ENCODE measurements at places on chromosomes 7 and 10.

DNA sequence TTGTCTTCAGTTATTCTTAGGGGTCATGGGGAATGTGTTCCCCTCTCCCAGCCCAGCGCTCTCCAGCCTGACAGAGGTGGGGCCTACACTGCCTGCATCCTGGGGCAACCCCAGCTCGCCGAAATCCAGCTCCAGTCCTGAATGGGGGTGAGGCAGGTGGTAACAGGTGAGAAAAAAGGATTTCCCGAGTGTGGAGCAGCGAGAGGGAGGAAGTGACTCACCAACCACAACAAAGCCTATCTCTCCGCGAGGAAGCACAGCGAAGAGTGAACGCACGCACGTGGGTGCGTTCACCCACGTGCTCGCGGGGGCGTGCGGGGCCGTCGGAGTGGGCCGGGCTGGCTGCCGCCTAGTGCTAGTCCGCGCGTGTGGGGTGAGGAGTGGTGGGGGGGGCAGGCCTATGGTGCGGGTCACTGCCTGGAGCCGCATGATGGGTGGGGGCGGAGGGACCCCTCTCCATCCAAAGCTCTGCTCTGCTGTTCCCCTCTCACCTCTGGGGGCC lies 855 bp upstream of the PALD1 start:
- no peak for DNase-seq

DNA sequence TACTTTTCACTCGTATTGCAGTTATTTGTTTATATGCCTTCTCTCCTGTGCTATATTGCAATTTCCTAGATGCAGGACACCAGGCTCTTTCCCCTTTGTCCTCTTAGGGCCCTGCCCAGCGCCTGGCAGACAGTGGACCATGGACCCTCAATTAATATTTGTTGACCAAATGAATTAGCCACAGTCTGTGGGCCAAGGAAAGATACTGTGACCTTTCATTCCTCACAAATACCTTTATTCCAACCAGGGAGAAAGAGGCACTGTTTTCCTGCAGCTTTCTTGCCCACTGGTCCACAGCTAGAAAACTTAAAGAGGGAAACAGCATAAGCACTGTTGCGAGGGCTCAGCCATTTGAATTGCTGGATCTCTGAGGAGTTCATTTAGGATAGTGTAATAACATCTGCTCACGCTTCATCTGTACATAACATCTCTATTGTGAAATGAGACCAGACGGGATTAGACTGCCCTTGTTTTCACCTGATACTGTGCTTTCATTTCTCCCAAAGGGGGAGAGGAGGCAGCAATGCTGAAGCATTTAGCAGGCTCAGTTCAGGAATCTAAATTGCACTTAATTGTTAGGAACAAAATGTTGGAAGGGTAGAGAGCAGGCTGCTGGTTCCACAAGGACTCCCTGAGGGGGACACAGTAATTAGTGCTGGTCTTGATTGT lies 46.7 kb downstream of the TNS3 start:
- DNase-seq: peak; percentile 56

GRCh38 chr7:55515569-55516279 lies 56.6 kb downstream of the VOPP1 start:
- DNase-seq: no peak

DNA sequence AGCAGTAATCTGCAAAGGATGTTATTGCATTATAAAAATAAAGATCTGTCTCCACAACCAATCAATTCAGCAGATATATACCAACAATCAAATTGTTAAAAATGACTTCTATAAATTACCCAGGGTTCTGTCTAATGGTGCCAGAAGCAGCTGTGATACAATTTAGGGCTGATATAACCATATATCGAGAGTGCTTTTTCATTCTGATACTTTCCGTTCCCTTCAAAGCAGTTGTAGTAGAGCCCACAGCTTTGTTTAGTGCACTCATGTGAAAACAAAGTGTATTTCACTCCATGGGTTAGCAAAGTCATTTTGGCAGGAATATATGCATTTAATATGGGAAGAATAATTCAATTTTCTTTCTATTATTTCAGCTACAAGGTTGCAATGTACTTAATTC lies 83.1 kb upstream of the CHCHD3 start:
- no peak for DNase-seq

- DNase-seq: no peak
Measured at GRCh38 chr10:38146579-38147333, 52.6 kb downstream of the ZNF37A start.

- no peak for DNase-seq
Measured at GRCh38 chr7:142654398-142654797, 94.9 kb upstream of the PRSS1 start.

Measured in neuronal stem cell (in vitro differentiated cells).